Left kidney (tissue), 8 donors: ENCODE measurements at places on chromosomes 4 and X. TPM values are rescaled to one million over a fixed set of nuclear protein-coding genes. Genes with fewer than 3 reads are reported as not detected.

DNA sequence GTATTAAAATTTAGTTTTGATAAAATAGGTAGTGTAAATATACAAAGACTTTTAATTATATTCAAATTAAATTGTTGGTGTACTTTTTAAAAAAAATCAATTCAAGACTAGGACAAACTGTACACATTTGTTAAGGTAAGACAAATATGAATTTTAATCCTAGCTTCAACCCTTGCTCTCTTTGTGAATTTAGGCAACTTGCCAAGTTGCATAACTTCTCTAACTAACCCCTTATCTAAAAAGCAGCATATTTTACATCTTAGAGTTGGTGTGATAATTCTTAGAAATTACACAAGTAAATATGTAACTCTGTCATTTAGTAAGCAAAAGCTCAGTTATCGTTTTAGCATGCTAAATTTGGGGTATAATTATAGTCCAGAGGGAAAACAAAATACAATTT is 78.1 kb upstream of the FSTL5 start:
- no peak for DNase-seq

The CHRDL1 gene
- polyA plus RNA-seq, result 12.9 TPM

DNA sequence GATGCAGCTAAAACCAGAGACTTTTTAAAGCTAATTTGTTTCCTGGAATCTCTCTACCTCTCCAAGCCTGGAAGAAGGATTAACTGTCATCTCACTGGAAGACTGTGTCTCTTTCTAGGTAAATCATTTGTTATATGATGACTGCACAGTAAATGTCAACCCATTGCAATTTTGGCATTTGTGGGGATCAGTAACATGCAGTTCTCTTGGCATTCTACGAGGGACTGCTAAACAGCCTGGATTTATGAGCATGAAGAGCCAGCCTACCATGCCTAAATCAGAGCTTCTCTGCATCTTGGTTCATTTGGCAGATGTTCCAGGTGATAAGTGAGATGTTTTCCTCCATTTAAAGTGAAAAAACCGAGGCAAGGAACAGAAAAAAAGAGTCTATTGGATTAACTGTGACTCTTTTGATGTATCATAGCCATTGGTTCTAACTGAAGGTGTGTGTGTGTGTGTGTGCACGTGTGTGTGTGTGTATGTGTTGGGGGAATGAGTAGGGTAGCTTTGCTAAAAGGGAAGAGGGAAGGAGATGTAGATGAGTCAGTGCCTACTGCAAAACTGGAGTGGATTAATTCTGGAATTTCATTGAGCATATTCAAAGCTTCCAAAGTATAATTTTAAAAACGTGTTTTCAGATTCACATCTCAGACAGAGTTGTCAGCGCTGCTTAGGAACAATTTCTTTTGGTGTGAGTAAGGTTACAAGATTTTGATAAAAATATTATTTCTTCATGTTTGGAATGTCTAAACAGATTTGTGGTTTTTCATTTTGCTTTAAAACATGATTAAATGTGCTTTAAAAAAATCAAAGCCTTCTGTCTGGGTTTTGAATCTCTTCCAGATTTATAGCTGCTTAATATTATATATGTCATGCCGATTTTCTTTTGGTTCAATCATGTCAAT is 123.2 kb upstream of the LNX1 start:
- DNase-seq, result no peak

DNA sequence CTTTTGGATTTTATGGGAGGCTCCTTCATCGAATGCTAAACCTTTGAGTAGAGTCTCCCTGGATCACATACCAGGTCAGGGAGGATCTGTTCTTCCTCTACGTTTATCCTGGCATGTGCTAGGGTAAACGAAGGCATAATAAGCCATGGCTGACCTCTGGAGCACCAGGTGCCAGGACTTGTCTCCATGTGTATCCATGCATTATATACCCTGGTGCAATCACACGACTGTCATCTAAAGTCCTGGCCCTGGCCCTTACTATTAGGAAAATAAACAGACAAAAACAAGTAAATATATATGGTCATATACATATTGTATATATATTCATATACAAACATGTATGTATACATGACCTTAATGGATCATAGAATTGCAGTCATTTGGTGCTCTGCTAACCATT is 21.2 kb downstream of the EREG start:
- no peak for DNase-seq

GRCh38 chr4:17567271-17567670 is 9.7 kb upstream of the LAP3 start:
- no peak for DNase-seq

DNA sequence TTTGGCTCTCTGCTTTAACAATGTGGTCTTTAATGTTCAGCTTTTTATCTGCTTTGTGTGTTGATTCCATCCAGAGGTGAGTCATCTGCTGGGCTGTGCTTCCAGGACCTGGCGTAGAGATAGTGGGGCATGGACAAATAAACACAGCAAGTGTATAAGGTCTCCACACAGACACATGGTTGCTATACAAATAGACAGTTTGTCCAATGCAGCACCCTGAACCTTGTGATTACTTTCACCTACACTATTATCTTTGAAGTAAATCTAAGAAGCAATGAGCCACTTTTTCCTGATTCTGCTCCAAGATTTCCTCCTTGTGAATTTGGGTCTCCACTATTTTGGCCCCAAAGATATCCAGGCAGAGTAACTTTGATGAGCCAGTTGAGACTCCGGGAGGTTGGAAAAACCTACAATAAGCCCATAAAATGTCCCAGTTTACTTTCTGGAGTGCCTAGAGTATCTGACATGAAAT is 12.1 kb downstream of the PPARGC1A start:
- DNase-seq, result no peak

DNA sequence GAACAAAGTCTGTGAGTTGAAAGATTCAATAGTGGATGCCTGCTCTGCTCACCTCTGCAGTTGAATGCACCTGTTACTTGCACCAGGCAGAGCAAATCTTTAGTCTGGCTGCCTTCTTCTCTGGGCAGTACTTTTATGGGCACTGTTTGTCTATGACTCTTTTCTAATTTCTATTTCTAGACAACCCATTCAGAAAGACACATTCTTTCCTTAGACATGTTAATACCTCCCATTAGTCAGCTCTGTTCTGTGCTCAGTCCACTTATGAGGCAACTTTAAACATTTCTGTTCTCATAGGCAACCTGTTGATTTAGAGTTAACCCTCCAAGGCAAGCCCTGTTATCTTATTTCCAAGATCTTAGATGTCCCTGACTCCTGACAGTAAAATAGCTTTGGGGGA is 108.9 kb downstream of the SYNPO2 start:
- DNase-seq, result no peak

DNA sequence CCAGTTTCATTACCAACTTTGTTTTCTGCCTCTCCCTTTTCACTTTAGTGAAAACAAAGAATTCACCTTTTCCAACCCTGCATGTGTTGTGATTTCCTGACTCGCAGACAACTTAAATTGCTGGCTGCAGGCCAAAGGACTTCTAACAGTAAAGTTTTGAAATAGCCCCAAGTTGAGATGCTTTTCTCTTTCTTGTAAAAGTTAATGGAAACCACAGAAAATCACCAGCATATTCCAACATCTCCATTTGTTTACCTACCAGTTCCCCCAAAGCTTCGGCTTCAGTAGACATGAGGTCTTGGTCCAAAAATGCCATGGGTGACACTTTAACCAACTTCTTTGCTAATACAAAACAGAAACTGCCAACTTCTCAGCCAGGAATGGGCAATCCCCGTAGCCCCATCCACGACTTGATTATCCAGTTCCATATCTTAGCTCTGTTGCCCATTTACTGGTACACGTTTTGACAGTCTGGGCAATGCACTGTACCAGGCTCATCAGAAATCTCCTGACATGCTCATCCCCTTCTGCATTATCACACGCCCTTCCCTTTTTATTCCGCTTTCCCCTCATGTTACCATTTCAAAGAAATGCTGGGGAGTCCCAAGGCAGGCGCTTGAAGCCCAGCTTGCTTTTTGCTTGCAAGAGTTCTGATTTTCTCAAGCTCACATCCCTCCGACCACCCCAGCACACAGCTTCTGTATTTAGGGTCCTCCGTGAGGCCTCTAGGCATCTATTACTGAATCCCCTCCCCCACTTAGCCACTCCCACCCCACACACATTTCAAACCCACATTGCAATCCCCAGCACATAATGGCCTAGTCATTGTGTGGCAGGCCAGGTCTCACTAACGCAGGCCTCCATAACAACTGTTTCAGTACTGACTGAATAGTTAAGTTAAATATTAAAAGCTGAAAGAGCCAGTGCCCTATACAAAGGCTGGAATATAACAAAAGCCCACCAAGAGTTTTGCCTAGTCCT is 137.9 kb upstream of the S100G start:
- DNase-seq, result no peak

DNA sequence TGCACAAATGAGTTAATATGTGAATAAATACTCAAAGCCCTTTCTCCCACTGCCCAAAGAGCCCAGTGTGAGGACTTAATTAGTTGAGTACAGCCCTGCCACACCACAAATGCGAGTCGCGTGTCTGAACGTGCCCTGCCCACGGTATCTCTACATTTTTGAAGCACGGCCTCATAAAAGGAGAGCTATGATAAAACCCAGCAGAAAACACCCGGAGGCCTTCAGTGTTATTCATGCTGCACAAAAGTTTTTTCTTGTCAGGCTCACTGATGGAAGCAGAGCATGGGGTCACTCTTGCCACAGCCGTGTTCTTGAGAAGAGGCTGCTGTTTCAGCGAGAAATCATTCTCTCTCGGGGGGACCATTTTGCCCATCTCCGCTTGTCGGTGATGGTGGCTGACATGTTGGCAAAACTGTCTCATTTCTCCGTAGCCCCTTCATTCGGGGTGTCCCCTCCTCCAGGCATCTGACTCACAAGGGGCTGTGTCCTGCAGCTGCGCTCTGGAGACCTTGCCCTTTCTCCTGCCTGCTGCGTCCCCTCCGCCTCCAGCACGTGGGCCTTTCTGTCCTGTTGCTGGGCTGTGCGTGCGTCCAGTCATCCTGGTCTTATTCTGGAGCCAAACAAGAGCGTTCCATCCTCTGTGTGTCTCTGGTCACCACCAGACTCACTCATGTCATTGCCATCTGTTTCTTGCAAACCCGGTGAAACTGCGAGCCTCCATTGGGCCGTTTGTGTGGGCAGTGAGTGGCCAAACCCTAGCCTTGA is 88.8 kb downstream of the SORCS2 start:
- DNase-seq, result no peak

GRCh38 chr4:77599378-77599777 is 6.2 kb upstream of the CXCL13 start:
- DNase-seq, result no peak
